ENCODE measurements at places on chromosomes 13 and 19.

DNA sequence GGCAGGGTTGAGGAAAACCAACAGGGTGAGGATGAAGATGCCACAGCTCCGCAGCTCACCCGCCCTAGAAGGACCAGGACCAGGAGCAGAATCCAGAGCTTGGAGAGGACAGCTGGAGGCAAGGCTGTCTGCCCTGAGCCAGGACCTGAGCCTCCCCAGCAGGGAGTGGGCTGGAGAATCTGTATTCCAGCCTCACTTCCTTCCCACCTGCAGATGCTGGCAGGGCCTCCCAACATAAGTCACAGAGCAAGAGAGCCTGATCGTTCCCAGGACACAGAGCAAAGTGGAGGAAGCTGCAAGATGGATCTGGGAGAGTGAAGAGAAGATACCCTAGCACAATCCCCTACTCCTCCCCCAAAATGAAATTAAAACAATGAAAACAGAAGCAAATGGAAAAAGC lies 61.7 kb upstream of the WASF3 start:
- no peak for DNase-seq

DNA sequence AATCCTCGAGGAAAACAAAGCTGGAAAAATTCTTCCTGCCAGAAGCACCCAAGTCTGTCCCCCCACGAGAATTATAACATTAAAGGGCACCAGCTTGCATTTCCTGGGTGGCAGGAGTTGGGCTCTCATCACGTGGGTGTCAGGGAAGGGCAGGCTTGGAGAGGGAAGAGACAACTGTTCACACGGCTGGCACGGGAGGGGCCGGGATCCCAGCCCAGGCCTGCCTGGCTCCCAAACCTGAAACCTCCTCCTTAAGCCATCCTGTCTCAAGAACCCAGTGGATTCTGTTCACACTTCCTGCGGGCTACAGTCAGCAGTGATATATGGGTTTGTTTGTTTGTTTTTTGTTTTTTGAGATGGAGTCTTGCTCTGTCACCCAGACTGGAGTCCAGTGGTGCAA lies 12.2 kb downstream of the GRIK5 start:
- DNase-seq, result no peak

- DNase-seq, result no peak
These were observed 16.4 kb upstream of the C19orf33 start for GRCh38 chr19:38287604-38288003.

GRCh38 chr13:32988608-32989289 lies 27.5 kb upstream of the KL start:
- no peak for DNase-seq

GRCh38 chr19:7617735-7618134 lies 11.6 kb downstream of the XAB2 start:
- no peak for DNase-seq

DNA sequence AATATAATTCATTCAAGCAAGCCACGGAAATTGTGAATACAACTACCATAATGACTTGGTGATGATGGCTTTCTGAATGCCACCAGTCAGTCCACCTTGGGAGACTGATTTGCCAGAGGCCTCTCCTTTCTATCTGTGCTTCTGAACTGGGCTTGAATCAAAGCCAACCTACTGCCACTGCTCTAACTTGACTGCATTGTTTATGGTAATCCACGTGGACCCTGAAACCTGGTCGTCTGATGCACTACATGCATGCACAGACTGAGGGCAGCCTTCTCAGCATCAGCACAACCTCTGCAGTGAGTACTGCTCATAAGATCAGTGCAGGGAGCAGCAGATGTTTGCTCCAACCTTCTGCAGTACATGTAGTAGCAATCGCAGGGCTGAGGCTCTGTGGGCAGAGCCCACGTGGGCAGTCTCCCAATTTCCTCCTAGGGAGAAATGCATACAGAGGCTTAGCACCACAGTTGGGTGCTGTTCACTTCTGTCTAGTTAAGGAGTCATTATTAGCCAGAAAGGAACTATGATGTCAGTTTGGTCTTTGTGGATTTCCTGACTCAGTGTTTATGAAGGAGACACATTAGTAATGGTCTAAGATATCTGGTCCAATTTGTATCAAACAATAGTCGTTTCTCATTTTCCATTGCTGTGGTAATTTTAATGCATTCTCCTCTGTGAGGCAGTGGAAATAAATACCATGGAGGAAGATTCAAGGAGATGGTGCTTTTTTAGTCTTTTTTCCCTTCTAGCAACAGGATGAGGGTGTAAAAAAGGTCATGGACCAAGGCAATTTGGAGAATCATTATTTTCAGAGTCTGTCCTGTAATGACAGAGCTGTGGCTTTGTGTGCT lies 82.5 kb downstream of the AKAP11 start:
- DNase-seq, result no peak

- no peak for DNase-seq
These were observed 270.5 kb downstream of the GPC6 start for GRCh38 chr13:93496985-93497673.

DNA sequence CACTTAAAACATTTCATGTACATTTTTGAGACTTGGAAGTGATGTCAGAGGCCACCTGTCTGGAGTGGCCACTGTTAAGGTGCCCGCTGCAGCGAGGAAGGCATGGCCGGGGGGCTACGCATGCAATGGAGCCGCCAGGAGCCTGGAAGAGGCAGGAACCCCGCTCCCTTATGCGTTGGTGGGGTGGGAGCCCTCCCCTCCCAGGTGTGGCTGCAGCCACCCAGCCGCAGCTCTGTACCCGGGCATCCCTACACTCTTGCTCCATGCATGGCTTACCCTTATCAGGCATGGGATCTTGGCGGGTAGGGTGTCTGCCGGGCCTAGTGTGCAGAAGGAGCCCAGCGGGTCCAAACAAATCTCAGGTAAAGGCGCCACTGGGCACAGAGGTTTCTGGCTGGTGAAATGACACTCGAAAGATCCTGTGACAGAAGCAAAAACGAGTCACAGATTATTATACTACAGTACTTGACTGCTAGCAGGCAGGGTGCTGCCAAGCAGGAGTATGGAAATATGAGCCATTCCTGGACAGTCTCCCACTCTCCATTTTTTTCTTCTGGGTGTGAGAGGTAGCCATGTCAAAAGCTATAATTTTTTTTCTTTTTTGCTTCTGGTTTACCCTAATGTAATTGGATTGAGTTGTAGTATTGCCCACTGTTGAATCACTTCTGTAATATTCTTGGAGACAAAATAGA lies 1606.3 kb upstream of the MIR17HG start:
- DNase-seq, result no peak

- DNase-seq, result no peak
These were observed 4.7 kb downstream of the CNOT3 start for GRCh38 chr19:54142166-54142780.

- DNase-seq, result no peak
These were observed 36.5 kb downstream of the STARD13 start for GRCh38 chr13:33249066-33249465.

- DNase-seq, result no peak
These were observed 43.1 kb upstream of the STARD13 start for GRCh38 chr13:33328701-33329100.

GRCh38 chr13:60577761-60578160 lies 180.7 kb downstream of the TDRD3 start:
- no peak for DNase-seq

DNA sequence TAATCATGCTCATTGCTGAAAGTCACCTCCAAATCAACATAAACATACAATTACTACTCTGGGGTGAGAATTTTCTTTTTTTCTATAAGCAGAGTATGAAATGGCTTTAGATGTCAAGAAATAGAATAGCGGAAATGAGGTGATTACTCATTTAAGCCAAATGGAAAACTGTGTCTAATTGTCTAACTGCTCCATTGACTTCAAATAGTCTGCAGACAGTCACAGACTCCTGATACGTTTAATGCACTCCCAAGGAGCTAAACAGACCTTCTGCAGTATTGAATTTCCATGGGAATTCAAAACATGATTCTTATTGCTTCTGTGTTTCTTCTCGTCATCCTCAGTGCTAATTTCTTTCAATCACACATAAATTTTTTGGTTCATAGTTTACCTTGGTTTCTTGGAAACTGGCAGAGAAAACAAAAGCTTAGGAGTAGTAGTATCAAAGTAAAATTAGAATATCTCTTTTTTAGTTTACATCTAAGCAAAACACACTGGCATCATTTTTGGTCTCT lies 865.2 kb upstream of the SLC10A2 start:
- DNase-seq, result no peak

GRCh38 chr13:53494406-53494805 lies 465.8 kb downstream of the OLFM4 start:
- DNase-seq, result no peak

DNA sequence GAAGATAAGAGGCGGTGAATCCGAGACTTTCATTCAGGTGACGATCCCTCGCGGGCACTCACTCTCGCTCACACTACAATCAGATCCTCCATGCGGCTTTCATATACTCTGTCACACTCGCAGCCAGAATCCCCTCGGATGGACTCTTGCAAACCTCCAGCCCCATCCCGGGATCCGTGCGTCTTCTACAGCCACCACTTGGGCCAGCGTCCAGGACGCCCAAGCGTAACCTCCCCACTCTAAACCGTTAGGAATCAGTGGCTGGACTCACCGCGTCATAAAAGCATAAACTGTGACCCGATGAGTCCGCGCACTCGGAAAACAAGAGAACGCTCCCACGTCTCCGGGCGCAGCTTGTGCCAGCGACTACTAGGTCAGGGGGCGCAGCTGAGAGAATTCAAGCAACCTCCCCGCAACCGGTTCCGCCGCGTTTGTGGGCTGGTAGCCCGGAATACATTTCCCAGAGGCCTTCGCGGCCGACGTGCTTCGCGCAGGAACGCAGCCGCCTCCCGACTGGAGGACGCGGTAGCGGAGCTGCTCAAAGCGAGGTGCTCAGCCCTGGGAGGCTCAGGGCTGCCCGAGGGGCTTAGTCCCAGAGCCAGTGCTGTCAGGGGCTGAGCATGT lies 27.6 kb downstream of the ZNF607 start:
- DNase-seq, result peak; percentile 31

DNA sequence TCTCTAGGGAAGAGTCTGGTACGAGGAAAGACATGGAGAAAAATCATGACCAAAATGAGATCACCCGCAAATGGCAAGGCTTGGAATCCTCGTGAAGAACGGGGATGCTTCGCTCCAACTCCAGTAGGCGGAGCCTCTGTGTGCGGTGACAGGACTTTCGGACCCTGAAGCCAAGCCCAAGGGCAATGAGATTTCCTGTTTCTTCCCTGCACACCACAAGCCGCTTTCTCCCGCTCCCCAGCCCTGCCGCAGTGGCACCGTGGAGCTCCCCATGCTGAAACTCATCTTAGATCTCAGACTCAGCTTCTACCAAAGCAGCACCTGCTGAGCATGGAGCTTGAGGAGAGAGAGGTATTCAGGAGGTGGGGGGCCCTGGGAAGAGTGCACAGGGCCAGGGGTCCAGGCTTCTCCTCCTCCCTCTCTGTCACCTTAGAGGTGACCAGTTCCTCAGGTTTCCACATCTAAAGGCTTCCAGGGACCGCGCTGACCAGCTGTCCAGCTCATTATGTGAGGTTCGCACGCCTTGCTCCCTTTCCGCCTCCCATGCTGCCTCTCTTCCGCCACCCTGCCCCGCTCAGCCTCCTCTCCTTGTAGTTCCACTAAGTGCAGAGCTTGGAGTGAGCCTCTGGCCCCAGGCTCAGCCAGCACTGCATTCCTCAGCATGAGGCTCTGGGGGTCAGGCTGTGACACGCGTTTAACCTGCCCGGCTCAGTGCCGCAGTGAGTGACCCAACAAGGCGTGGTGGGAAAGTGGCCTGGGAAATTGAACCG lies 153.8 kb upstream of the SOX1 start:
- DNase-seq, result no peak

DNA sequence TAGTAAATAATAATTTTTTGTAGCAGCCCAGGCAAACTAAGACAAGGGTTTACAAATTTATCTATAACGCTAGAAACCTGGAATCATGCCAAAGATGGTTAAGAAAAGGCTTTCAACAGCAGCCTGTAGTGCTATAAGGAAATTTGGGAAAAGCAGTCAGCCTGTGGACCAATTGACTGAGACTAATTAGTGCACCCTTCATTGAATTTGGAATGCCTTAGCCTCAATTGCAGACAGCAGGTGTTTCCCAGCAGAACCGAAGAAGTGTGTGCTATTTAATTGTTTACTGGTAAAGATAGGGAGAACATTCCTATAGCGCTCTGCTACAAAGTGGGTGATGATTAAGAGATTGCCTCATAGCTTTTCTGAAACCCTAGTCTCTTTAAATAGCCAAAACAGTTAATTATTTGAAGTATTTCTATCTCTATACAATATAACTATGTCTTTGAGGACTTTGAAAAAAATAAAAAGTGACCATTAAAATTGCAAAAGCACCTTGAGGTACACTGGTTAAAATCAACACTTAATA lies 1884.3 kb upstream of the PCDH20 start:
- DNase-seq, result no peak

DNA sequence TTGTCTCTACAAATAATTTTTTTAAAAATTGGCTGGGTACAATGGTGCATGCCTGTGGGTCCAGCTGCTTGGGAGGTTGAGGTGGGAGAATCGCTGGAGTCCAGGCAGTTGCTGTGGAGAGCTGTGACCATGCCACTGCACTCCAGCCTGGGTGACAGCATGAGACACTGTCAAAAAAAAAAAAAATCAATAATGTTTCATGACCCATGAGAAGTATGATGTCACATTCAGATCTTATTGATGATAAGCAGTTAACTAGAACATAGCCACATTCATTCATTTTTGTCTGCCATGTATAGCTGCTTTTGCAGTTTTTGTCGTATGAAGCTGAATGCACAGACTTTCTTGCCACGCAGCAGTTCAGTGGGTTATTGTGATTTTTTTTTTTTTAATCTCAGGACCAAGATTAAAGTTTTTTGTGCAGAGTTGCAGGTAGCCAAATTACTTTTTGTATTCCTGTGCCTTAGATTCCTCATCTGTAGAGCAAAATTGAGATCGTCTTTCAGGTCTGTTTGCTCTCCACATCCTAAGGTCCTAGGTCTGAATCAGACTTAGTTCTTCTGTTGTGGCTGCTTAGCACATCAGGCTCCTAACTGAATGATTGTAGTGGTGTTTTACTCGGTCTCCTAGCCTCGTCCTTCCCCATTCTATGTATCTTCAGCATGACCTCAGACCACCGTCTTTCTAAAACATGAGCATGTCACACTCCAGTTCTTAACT lies 145.2 kb downstream of the GGACT start:
- no peak for DNase-seq

GRCh38 chr13:25231517-25231916 lies 55.8 kb downstream of the MTMR6 start:
- no peak for DNase-seq

DNA sequence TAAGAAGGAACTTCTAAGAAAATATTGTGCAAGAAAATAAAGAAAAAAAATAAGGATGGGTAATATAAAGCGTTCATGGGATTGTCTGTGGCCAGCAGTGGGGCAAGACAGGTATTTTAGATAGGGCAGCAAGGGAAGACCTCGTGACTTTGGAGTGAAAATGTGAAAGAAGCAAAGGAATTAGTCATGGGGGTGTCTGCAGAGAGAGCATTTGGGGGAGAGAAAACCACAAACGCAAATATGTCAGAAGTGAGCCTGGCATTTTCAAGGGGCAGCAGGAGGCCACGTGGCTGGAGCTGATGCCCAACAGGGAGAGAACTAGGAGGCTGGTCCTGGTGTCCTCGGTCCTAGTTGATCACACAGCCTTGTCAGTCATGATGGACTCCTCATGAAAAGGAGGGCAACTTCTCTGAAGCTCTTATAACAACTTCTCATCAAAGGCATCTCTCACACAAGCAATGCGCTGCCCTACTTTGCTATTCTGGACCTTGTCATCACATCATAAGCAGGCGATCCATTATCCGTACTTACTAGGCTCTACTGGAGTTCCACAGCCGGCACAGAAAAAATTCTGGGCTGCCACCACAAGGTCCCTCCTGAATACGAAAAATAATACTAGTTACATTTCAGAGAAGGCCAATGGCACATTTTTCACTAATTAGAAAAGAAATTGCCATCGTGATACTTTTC lies 31.0 kb downstream of the RUBCNL start:
- no peak for DNase-seq

All from esophagus squamous epithelium (tissue), 5 donors.